AG09309 (cell line): ENCODE measurements at places on chromosomes 3 and 15.

- DNase-seq: no peak
These were observed 145.3 kb downstream of the DNAJB8 start for GRCh38 chr3:128321418-128321817.

- no peak for DNase-seq
These were observed 1.1 kb upstream of the WWTR1 start for GRCh38 chr3:149658744-149659497.

DNA sequence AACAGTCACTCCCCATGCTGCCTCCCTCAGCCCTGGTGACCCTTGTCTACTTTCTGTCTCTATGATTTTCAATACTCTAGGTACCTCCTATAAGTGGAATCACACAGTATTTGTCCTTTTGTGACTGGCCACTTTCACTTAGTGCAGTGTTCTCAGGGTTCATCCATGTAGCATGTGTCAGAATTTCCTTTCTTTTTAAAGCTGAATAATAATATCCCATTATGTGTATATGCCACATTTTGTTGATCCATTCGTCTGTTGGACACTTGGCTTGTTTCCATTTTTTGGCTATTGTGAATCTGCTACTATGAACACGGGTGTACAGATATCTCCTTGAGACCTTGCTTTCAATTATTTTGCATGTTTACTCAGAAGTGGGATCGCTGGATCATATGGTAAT, 34.1 kb downstream of the PML start:
- no peak for DNase-seq

DNA sequence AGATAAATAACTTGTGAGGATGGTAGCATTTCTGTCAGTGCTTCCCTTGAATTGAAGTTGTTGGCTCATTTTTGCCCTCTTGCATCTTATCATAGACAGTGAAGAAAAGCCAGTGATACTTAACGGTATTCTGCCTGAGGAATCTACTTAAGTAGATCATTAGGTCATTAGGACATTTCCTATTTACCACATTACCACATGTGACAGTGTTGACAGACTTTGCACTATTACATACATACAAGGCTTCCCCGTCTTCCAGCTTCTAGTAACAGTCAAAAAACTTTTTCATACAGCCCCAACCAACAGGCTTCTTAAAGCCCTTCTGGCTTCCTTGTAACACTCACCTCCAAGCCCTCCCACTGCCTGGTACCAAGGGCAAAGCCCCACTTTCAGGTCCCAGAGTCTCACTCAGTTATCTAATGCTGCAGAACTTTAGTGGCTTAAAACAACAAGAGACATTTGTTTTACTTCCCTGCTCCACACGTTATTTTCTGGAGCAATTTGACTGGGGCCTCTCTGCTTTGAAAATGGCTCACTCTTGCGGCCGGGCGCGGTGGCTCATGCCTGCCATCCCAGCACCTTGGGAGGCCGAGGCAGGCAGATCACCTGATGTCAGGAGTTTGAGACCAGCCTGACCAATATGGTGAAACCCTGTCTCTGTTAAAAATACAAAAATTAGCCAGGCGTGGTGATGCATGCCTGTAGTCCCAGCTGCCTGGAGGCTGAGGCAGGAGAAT, 40.0 kb downstream of the ASB7 start:
- DNase-seq: no peak

GRCh38 chr15:92069308-92070250, 216.1 kb downstream of the SLCO3A1 start:
- peak; percentile 20 for DNase-seq

DNA sequence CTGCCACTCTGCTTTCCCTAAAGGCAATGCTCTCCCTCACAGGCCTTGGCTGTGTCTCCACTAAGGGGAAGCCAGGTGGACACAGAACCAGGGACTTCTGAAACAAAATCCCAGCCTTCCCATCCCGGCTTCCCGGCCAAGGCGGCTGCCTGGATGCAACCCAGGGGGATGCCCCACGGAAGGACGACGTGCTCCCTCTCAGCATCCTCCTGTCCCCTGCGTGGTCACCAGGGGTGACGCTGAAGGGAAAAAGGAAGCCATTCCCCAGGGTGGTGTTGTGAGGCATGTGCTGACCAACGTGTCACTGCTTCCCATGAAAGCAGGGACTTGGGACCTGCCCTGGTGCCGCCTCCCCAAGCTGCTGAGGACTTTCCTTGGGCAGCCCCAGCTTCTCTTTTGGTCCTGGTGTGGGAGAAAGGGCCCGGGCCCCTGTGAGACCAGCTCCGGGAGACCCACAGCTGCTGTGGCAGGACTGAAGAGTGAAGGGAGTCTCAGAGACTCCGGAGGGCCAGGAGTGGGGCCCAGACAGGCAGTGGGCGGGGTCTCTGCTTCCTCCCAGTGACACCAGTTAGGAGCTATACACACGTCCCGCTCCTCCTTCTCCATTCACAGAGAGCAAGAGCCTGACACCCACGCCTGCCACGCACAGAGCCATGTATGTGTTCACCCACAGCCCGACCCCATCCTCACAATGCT, 139.2 kb downstream of the NUP210 start:
- no peak for DNase-seq

DNA sequence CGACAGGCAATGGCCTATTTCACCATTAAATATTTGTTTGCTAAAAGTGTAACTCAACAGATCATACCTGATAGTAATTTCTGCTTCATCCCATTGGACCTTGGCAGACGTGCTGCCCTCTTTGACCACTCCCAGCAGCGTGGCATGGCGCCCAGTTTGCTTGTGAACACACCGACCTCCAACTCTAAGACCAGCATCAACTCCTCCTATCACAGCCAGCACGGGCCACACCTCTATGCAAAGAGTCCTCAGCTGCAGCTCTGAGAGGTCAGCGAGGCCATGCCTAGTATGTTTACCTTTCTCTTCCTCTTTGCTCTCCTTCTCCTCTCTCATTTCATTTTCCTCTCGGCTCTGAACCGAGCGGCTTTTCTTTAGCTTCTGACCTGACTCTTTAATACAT, 80.6 kb downstream of the FBXL22 start:
- DNase-seq: no peak

GRCh38 chr3:142115867-142116668, 33.3 kb downstream of the TFDP2 start:
- no peak for DNase-seq

GRCh38 chr15:27592036-27592760, 506.9 kb downstream of the OCA2 start:
- no peak for DNase-seq

DNA sequence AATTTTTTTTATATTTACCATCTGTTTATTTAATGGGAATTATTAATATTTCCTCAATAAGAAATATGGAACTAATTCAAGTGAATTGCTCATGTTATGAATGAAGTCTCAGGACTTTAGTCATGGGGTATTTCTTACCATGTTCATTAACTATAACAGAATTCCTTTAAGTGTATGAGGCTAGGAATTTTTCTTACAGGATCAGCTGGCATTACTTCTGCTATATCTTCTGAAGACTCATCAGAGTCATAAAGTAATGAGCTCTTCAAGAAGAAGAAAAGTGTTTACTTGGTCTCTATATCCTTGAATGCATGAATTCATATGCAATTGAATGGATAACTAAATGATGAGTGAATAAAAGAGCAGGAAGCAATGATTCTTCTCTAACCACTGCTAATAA, 486.8 kb upstream of the THBS1 start:
- no peak for DNase-seq

DNA sequence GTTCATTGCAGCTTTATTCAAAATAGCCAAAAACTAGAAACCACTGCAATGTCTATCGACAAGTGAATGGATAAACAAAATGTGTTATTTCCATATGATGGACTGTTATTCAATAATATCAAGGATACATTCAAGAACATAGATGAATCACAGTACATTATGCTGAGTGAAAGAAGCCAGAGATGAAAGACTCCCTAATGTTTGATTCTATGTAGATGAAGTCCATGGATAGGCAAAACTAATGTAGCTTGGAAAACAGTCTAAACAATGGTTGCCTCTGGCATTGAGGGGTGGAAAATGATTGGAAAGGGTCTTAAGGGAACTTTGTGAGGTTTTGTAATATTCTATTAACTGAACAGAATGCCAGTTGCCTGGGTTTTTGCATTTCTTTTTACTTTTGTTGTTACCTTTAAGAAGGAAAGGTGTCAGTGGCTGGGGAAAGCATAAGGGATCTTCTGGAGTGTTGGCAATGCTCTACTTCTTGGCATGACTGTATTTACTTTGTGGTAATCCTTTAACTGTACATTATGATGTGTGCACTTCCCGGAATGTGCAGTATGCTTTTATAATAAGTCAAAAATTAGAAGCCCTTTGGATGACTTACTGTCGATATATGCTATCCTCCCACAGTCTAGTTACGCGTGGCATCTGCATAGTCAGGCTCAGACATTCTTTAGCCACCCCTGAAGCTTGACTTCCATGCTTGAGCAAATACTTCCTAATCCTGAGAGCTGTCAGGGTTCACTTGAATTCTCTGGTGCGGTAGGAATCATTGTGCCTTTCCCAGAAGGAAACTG, 20.5 kb upstream of the ATP10A start:
- DNase-seq: peak; percentile 85

DNA sequence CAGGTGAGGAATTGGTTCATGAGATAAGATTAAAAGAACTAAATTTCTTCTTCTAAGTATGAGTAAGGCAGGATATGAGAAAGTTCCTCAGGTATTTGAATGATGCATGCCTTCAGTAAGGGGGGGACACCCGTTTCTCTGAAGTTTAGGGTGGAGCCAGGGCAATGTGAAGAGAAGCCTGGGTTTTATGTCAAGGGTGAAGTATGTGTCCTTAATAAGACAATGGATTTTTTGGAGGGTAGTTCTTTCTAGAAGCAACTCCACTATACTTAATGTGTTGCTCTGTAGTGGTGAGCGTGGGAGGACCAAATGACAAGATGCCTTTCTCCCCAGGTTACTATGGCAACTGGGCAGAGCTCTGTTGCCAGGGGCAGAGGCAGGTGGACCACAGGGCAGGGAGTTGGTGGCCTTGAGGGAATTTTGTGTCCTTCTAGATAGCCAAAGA, 44.0 kb downstream of the PHLDB2 start:
- DNase-seq: no peak

- no peak for DNase-seq
These were observed 5.3 kb downstream of the SH2D7 start for GRCh38 chr15:78097667-78098066.

DNA sequence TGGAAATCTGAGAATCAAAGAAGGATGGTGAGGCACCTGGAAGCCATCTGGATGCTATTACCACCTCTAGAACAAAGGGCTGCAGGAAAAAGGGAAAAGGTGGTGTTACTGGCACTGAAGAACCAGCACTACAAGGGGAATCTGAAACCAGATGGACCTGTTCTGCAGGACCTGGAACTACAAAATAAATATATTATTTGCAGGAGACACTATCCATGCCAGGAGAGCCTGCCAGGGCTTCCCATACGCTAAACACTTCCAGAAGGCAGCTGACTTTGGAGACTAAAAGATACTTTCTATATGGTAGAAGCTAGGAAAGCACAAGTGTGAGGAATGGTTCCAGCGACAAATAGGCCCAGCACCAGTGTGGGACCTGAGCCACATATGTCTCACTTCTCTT, 83.4 kb upstream of the POU1F1 start:
- no peak for DNase-seq

DNA sequence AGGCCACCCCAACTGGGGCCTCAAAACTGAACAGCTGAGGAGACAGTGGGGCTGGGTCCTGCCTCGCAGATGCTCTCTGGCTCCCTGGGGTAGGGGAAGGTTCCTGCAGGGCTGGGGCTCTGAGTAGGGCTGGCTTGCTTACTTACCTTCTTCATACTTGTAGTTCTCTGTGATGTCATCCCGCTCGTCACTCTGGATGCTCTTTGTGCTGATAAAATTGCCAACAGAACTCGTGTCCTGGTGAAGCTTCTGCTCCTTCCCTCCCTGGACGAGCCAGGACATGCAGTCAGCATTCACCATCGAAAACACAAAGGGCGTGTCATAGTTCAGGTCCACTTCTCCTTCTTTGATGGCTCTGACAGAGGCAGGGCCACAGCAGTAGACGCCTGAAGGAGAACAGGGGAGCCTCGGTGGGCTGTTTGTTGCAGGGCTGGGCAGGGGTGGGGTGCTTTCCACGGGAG, 17.9 kb upstream of the EPB42 start:
- DNase-seq: no peak

- DNase-seq: no peak
These were observed 492.2 kb downstream of the CNTN3 start for GRCh38 chr3:74122281-74122680.

DNA sequence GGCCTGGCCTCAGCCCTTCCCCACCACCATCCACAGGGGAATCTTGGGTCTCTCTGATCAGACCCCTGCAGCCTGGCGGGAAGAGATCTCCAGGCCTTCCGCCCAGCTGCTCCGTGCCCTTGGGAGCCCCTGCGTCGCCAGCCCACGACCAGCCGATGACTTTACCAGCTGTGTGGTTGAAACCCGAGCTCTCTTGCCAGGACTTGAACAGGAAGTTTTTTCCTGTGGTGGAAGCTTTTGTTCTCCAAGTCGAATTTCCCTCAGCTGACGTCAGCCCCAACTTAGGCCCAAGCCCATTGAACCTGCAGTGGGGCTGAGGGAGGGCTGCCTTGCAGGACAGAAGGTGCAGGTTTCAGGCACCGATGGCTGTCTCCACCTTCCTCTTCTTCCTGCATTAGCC, 51.7 kb upstream of the SMAD3 start:
- DNase-seq: peak; percentile 29

GRCh38 chr15:66673410-66674322, 28.4 kb upstream of the SMAD6 start:
- DNase-seq: no peak

- no peak for DNase-seq
These were observed 3.7 kb downstream of the ACVR2B start for GRCh38 chr3:38457111-38458003.

DNA sequence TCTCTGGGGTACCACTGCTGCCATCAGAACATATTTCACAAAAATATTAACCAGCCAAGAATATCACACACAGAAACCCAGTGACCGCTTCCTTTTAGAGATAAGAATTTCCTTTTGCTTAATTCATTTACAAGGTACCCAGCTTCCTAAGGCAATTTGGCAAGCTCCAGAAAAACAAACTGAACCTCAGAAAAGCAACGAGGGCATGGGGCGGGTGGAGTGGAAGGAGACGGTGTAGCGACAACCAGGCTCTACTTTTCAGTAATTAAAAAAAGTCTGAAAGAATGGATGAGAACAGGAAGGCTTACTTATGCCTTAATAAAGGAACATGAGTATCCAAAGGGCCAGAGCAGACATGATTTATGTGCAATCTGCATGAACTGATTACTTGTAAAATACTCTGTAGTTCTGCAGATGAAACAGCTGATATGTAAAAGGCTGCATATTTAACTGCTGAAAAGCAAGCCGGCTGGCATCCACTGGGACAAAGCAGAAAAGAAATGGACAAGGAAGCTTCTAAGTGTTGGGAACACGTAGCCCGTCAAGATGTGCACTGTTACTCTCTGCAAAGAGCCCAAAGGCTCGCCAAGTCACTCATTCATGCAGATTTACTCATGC, 18.6 kb downstream of the RFTN1 start:
- DNase-seq: no peak

DNA sequence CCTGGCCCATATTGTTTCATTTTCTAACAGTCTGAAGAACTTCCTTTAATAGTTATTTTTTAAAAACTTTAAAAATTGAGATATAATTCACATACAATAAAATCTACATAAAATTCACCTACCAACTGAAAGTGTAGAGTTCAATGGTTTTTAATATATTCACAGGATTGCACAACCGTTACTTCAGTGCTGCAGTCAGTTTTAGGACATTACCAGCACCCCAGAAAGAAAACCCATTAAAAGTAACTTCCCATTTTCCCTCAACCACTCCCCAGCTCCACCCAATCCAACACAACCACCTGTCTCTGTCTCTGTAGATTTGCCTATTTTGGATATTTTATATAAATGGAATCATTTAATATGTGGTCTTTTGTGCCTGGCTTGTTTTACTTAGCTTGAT, 29.6 kb downstream of the MGA start:
- DNase-seq: no peak

GRCh38 chr3:157135671-157136396, 24.1 kb downstream of the CCNL1 start:
- DNase-seq: no peak
